CD4-positive, alpha-beta T cell treated with Interleukin-2 at 100 ng/mL for 4 hours (primary cell): ENCODE measurements at places on chromosomes 2 and 18.

- no peak for DNase-seq
These were observed 8.8 kb upstream of the GPR148 start for GRCh38 chr2:130720036-130720435.

DNA sequence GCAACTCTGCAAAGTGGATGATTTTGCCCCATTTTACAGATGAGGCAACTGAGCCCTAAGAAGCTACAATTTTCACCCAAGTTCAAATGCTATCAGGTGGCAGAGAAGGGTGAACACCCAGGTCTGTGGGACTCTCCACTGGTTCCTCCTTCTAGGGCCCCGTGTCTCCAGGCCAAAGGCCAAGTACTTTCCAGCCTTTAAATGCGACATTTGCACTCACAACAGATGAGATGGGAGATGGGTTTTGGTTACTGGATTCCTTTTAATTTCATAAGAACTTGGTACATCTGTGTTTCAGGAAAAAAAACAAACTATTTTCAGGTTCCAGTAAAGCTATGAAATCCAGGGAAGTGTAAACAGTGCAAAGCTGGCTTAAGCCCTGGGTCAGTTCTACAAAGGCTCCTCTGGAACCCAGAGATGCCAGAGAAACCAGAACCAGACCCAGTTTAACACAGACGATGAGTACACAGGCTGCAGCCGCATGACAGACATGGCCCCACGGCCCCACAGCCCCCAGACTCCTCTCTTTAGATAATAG lies 361.7 kb downstream of the ANAPC1 start:
- DNase-seq = no peak

DNA sequence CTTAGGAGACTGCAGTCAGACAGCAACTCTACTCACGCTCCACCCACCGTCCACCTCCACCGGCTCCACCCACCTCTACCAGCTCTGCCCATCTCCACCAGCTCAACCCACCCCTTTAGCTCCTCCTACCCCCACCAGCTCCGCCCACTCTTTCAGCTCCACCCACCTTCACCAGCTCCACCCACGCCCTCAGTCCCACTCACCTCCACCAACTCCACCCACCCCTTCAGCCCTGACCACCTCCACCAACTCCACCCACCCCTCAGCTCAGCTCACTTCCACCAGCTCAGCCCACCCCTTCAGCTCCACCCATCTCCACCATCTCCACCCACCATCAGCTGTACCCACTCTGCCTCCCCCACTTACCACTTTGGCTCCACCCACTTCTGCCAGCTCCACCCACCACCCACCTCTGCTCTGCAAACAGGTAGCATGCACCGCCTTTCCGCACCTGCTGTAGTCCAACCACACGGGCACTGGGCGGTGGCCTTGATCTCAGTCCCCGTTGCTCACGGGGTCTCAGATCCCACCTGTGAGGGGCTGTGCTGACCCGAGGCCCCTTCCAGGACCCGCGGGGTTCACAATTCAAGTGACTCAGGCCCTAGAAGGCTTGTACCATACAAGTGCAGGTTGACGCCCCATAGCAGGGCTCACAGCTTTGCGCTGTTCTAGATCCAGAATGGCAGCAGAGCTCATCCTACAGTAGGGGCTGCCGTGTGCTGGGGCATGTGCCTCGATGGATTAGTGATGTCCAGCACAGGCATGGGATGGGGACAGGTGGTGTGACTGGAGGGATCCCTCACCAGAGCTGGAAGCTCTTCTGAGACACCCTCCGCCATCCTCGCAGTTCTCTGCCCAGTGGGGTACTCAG lies 77.2 kb upstream of the OTOS start:
- DNase-seq = no peak

GRCh38 chr2:227415538-227416424 lies 28.0 kb upstream of the SCYGR1 start:
- DNase-seq = no peak

GRCh38 chr2:114049280-114049679 lies 159.4 kb downstream of the ACTR3 start:
- DNase-seq = no peak

- no peak for DNase-seq
These were observed 2.8 kb downstream of the VAMP8 start for GRCh38 chr2:85580206-85580605.

DNA sequence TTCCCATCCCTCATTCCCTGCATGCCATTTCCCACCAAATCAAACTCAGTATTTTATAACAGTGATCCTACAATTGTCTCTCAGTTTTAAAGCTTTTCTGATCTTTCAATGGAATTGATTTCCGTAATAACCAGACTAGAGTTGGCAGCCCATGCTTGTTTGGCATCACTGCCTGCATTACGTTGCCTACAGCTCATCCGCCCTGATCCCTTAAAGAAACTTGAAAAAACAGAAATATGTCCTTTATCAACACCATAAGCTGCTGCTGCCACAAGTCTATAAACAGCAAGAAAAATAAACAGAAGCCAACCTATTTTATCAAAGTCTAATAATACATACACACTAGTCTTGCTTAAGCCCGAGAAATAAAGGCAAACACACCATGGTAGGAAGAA lies 331.0 kb downstream of the METTL4 start:
- DNase-seq = no peak

DNA sequence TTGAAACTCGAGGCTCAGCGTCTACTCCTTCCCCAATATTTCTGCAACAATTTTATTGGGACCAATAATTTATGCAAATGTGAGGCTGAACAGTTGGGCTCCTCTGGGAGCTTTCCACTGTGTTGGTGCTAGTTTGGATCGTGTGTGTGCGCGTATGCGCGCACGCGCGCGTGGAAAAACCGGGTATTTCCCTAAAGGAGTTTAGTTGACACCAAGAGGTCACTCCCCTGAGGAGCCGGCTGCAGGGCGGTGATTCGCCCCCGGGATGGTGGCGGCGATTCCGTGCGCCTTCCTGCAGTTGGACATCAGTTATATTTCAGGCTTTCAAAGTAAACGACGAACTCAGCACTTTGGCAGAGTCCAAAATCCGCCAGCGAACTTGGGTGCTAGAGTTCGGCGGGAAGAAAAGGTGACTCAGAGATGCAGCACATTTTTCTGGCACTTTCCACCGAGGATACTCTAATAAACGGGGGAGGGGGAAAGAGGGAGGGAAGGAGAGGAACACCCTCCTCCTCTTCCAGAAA lies 186.5 kb upstream of the FANCL start:
- DNase-seq = no peak

DNA sequence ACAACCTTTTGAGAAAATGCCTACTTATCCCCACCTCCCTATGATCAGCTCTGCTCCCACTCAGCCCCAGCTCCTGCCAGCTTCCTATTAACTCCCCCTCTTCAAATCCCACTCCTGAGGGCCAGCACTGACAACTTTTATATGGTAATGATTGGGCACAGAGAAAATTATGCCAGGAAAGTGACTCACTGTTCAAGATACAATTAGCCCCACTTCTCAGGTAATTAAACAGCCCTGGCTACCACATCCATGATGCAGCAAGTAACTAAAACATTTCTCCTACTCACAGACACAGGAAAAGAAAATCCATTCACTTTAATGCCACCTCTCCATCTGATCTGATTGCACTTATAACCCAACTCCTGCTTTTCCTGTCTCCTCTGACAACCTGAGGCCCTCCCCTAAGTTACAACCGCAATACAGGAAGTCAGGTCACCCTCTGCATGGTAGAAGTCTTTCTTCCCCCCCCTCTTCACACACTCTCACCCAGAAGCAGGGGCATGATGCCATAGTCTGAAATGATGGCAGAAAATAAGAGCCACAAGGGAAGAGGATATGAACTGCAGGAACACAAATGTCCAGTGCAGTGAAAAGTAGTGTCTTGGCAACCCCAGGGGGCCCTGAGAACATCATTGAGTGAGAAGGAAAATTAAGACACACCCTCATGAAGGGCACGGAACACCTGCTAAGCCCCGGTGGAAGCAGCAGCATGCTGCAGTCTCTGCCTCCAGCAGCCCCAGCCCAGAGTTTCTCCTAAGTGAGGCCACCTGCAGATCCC lies 54.4 kb downstream of the STK39 start:
- peak; percentile 59 for DNase-seq

GRCh38 chr2:47227532-47228279 lies 72.6 kb upstream of the STPG4 start:
- no peak for DNase-seq

DNA sequence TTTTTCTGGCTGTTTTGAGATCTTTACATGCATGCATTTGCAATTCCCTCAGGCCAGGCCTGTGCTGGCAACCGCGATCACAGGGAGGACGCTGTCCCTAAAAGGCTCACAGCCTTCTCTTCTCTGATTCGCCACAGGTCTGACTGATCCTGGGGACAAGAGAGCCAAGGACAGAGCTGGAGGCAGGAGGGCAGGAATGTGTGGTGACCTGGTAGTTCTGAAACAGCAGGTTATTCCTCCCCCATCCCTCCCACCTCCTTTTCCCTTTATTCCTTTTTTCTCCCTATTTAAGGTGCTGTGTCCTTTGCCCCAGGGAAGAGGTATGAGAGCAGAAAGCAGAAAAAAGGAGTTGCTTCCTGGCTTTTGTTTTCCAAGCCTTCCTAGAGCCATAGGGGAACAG lies 21.9 kb downstream of the TMEM177 start:
- no peak for DNase-seq

GRCh38 chr2:974502-974901 lies 23.9 kb downstream of the SNTG2 start:
- DNase-seq = no peak

DNA sequence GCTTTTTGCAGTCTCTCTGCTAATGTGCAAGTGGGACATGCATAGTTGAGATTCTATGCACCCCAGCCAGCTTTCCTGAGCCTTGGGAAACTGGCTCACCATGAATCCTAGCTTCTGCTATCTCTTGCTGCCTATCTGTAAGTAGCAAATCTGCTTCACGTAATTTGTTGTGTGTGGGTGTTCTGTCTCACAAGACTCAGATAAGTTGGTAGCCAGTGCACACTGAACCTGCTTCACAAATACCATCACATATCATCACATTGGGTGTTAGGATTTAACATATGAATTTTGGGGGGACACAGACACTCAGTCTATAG lies 13.9 kb upstream of the VRK2 start:
- DNase-seq = no peak

DNA sequence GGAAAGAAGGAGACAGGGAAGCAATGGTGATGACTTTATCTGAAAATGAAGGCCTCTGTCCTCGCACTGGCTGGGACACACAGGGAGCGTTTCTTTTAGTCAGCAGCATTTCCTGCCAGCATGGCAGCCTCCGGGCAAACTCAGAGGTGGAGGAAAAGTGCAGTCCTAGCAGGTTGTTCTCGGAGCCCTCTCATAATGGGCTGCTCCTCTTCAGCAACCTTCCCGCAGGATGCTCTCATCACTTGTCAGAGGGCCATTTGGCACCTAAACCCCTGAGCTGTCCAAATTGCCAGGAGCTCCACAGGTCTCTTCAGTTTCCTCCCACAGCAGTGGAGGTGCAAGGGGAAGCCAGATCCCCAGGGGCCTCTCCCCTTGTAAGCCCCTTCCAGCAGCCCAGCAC lies 6.2 kb downstream of the STK39 start:
- DNase-seq = peak; percentile 24

GRCh38 chr18:56647951-56648893 lies 2.9 kb upstream of the WDR7 start:
- DNase-seq = no peak

DNA sequence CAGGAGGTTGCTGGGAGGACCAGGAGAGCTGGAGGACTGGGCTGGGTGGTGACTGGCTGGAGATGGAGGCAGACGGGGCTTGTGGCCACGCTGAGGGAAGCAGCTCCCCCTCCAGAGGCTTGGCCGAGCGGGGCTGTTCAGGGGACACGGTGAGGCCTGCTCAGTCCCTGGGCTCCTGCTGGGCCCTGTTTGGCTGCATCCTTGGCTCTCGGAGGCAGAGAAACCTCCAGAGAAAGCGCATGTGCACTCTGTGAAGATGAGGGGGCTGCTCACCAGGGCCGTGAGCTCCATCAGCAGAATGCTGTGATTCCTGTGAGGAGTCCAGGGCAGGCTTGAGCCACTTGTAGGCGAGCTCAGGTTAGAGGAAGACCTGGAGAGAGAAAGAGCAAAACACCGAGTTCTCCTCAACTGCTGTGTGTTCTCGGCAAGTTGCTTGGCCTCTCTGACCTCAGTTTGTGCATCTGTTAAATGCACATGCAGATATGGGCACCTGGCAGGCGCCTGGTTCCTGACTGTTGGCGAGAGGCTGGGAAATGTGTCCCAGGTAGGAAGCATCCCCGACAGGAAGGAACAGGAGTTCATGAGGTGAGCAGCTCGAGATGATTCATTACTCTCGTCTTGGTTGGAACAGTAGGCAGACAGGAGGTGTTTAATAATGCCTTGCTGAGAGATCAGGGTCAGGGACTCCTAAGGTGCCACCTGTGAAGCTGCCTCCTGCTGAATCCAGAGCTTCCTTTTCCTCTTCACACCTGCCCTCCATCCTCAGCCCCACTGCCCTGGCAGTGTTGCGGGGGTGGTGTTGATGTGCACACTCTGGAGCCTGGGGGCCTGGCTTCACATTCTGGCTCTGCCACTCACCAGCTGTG lies 941 bp downstream of the ZAP70 start:
- DNase-seq = peak; percentile 35

GRCh38 chr2:191746346-191747169 lies 68.6 kb downstream of the NABP1 start:
- DNase-seq = no peak

DNA sequence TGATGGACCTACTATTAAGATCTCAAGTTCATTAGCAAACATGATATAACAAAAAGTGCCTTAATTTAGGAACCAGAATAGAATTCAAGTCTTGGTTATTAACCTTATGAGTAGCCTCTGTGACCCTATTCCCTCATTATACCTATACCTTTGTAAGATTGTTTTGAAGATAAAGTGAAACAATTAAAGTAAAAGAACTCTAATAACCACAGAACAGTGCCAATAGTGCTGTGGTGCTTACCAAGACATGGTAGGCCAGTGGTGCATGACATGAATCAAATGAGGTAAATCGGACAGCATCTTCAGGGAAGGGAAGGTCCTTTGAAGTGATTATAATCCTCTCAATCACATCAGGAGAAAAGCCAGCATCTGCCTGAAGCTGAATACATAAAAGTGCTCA lies 36.4 kb downstream of the METTL4 start:
- DNase-seq = no peak

- DNase-seq = no peak
These were observed 385.0 kb upstream of the FAM98A start for GRCh38 chr2:33984131-33984530.

GRCh38 chr2:47737191-47737975 lies 45.6 kb upstream of the MSH6 start:
- DNase-seq = no peak

DNA sequence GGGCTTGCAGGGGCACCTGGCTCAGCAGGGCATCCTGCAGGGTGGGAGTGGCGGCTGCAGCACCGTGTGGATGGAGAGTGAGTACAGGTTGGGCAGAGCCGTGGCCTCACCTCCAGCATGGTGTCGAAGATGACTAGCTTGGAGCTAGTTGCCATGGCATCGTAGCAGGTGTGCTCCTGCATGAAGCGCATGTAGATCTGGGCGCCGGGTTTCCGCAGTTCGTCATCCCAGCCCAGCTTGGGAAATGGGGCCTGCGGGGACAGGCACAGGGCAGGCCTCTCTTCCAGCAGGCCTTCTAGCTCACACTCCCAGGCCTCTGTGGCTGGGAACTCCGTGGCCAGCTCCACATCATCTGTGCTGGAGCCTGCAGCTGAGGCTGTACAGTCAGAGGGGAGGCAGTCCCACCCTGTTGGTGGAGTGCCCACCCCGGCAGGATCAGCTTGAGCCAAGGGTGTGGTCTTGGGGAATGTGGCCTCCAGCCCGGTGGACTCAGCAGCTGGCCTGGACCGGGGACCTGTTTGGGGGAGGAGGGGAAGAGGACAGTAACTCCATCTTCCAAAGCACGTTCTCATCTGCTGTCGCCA lies 1.6 kb downstream of the PRKAG3 start:
- DNase-seq = no peak
